Fibroblast of skin of left biceps (primary cell): ENCODE measurements at places on chromosomes 4 and X.
A peak's percentile ranks its signal among the peaks of the same experiment; 100 is the strongest.

DNA sequence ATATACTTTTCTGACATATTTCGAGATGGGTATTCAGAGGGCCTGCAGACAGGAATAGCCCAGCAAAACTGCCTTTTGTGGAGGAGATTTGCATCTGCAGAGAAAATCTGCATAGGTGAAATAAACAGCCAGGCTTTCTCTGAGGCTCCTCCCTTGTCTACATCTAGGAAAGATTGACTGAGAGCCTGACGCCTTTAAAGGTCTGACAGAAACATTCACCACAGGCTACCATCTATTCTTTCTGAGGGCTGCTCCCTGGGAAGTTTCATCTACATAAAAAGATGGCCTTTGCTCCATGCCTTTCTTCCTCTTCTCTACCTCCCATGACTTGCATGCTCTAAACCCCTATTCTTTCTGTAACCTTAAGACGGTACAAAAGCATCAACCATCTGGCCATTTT, 55.0 kb upstream of the AP1S2 start:
- DNase-seq = no peak

GRCh38 chr4:7900334-7900909, 39.2 kb downstream of the AFAP1 start:
- no peak for DNase-seq

DNA sequence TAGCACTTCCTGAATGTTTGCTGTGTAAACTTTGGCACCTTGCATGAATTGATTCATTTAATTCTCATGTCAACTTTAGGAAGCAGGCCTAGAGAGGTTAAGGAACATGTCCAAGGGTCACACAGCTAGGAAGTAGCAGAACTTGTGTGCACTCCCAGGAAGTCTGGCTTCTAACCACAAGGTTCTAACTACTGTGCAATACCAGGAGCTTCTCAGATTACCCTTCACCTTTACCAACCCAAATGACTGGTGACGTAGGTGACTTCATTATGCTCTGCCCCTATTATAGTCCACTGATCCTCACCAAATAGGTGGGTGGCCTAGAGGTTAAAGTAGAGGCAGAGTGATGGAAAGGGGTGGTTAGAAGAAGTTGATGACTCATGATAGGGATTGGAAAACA, 14.4 kb downstream of the AR start:
- DNase-seq = no peak

GRCh38 chrX:132409780-132410556, 78.9 kb downstream of the MBNL3 start:
- DNase-seq = no peak

- no peak for DNase-seq
Observed at GRCh38 chr4:42658261-42658660, 1.4 kb upstream of the ATP8A1 start.

DNA sequence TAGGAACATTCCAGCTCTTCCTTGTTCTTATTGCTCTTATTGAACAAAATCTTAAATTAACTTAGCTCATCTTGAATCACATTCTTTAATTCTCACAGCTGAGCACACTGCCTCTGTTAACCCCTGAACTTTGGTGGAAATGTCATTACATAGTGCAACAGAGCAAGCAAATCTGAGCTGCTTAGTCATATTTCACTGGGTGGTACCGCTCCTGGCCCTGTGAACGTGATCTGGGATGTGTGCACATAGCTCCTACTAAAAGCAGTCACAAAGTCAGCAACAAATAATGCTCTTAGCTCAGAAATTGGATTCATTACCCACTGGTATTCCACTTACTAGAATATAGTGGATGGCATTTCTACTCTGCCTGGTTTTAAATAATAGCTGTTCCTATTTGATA, 27.9 kb downstream of the ARHGEF6 start:
- DNase-seq = no peak

DNA sequence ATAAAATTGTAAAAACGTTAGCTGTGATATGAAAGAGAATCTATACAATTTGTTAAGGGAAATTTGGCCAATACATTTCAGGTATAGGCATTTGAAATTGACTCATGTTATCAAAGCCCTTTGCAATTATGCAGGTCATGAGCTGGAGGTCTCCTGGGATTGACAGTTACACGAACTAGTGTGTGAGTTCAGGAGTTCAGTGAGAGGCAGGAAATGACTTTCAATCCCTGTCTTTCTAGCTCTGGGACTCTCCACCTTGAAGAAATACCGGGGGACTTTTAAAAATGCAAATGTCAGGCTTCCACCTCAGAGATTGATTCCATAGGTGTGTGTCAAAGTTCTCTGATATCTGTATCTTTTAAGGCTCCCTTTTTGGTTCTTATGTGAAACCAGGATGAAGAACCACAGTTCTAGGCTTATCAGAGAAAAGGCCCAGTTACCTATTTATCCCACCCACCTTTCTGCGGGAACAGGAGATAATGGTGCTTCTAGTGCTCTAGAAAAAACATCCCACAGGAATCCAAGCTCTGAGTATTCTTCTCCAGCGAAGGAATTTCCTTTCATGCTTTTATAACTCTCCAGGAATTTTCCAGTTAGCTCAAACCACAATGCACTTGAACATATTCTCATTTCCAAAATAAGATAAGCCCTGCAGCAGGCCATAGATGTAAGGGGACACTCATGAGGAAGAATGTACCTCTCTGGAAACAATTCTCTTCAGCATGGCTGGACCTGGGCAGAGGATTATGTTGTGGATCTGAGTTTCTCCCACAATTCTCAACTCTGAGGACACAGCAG, 501.0 kb downstream of the IDS start:
- DNase-seq = peak; percentile 4

DNA sequence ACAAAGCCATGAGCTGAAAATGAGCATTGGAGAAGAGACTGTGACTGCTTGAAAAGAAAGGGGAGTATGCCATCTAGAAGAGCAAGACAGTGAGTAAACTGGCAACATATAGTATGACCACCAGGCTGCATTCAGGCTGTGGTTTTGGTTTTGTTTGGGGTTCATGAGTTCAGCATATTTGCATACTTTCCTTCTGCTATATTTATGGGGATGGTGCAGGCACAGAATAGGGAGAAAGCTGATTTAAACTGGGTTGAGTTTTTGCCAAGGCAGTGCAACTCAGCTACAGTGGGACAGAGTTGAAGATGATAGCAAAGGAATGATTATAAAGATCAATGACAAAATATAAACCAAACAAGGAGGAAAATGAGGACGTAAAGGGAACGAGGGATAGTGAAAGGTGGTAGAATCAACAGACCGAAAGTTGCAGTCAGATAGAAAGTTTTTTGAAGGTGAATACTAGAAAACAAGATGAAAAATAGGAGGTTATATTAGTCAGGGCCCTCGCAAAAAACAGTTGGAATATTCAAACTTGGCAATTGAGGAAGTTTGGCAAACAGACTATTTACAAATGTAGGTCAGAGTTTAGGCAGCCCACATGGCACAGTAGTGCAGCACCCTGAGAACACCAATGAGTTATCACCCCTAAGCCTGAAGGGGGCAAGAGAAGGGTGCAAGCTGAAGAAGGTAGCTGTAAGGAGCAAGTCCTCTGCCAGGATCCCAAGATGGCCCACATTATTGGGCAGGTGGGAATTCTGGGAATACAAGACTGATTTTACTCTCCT, 114.8 kb upstream of the MAP9 start:
- no peak for DNase-seq

DNA sequence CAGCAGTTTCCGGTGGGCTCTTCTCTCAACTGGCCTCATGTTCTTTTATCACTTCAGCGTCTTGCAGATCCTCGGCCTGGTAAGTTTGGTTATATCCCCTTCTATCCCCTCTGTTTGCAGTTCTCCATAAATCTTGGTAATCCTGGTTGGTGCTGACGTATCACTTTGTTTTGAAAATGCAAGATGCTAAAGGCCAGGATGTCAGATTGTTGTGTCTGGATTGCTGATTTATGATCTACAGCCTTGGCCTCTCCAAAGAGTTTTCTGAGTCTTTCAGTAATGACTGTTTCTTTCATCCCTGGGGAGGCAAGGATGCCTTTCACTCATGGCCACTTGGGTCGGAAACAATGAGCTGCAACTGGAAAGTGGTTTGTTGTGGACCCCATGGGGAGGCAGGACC, 146.4 kb downstream of the AMMECR1 start:
- DNase-seq = no peak
